Endothelial cell (in vitro differentiated cells): ENCODE measurements at places on chromosomes 1 and 21.
A peak's percentile ranks its signal among the peaks of the same experiment; 100 is the strongest.

- peaks cover 1% of the 10 kb centered on the region for H3K27me3 ChIP-seq
- DNase-seq: no peak
- no peaks in the 10 kb centered on the region for H3K36me3 ChIP-seq
- no peak overlapping the region for H3K4me3 ChIP-seq
- peaks cover 2% of the 10 kb centered on the region for H3K4me1 ChIP-seq
Measured at GRCh38 chr1:56788588-56788987, 30.6 kb downstream of the FYB2 start.

DNA sequence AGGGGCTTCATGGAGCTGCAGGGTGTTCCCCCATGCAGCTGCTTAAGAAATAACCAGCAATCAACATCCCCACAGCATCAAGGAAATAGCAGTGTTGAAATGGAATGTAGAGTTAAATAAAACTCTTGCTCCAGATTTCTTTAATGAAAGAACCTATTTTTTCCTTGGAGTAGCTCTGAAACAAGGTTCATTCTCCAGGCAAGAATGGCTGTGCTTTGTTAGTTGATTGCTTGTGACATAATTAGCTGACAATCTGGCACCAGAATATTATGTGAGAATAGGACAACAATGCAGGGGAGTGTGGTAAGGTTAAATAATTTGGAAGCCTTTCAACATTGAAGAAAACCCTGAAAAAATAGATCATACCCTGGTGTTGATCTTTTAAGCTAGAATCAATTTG lies 254.2 kb upstream of the RRP15 start:
- no peak overlapping the region for H3K27ac ChIP-seq
- H3K4me3 ChIP-seq: no peak overlapping the region
- H3K4me1 ChIP-seq: no peaks in the 10 kb centered on the region
- no peaks in the 10 kb centered on the region for H3K27me3 ChIP-seq

- H3K36me3 ChIP-seq: no peaks in the 10 kb centered on the region
- H3K27me3 ChIP-seq: no peaks in the 10 kb centered on the region
- DNase-seq: no peak
Measured at GRCh38 chr1:110341872-110342331, 2.7 kb downstream of the RBM15 start.

GRCh38 chr21:32548978-32549377 lies 36.3 kb downstream of the TCP10L start:
- no peaks in the 10 kb centered on the region for H3K27me3 ChIP-seq
- no peak for DNase-seq
- no peaks in the 10 kb centered on the region for H3K4me1 ChIP-seq

DNA sequence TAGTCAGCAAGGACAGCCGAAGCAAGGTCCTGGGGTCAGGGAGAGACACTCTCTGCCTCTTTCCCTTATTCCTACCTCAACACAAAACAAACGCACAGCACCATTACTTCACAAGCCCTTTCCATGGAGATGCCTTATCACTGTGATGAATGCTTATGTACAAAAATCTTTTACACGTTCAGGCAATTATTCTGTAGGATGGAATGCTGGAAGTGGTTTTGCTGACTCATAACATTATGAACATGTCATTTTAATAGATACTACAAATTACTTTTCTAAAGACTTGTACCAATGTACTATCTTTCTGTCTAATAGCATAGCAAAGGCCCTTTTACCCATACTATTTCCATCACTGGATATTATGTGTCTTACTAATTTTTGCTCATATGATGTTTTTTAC lies 98.4 kb downstream of the TTLL7 start:
- H3K27ac ChIP-seq: no peak overlapping the region
- no peaks in the 10 kb centered on the region for H3K27me3 ChIP-seq
- H3K36me3 ChIP-seq: no peaks in the 10 kb centered on the region
- H3K4me3 ChIP-seq: no peak overlapping the region

GRCh38 chr1:5973771-5974170 lies 18.5 kb downstream of the NPHP4 start:
- peaks cover 16% of the 10 kb centered on the region for H3K36me3 ChIP-seq
- no peak overlapping the region for H3K4me3 ChIP-seq
- H3K27ac ChIP-seq: no peak overlapping the region

DNA sequence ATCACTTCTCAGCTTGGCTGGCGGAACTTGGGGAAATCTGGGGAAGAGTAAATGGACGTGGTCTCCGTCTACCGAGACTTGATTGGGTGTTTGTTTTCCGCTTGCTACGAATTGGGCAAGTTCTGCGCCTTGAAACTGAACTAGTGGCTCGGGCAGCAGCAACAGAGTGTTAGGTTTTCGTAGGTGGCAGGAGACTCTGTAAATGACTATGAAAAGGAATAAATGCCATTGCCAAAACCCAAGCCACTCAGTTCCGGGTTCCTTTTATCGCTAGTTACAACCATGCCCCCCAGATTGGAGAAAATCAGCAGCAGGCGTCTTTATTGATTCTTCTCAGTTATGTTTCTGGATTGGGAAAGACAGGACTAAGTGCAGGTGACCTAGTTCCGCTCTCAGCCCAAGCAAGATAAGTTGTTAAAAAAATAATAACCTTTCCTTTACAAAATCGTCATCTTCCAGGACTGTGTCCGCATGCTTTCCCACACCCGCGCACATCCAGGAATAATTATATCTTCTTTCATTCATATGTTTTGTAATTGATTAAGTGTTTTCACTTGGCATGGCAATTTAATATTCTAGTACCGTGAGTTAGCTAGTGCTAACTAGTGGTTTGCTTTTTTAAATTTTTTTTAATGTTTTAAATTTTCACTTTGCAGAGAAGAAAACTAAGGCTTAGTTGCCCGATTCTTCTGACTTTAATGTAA lies 3.4 kb downstream of the LHX9 start:
- no peak overlapping the region for H3K27ac ChIP-seq
- DNase-seq: no peak
- peaks cover 36% of the 10 kb centered on the region for H3K27me3 ChIP-seq
- H3K36me3 ChIP-seq: peaks cover 4% of the 10 kb centered on the region
- peak overlapping the region; percentile 63 for H3K4me3 ChIP-seq
- peaks cover 44% of the 10 kb centered on the region for H3K4me1 ChIP-seq

DNA sequence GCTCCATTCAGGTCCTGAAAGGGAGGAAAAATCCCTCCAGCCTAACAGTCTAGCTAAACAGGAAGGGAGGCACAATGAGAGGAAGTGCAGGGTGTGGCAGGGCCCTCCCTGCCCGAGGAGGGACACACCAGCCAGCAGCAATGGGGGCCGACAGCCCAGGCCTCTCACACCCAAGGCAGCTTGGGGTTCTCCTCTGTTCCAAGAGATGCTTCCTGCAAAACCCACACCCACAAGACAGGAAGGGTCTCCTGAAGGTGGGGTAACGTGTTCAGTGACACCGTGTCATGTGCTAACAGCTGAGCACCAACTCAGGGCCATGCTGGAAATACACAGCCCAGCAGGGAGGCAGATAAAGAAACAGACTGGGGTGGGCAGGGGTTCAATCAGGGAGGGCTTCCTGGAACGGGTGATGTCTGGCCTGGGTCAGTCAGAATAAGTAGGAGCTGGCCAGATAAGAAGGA lies 10.2 kb downstream of the ECE1 start:
- peak overlapping the region; percentile 100 for H3K27ac ChIP-seq
- peaks cover 5% of the 10 kb centered on the region for H3K36me3 ChIP-seq
- peak overlapping the region; percentile 74 for H3K4me3 ChIP-seq

GRCh38 chr21:41431788-41432548 lies 5.9 kb downstream of the MX1 start:
- no peak overlapping the region for H3K4me3 ChIP-seq
- H3K27me3 ChIP-seq: peaks cover 8% of the 10 kb centered on the region
- no peaks in the 10 kb centered on the region for H3K4me1 ChIP-seq
- DNase-seq: no peak

DNA sequence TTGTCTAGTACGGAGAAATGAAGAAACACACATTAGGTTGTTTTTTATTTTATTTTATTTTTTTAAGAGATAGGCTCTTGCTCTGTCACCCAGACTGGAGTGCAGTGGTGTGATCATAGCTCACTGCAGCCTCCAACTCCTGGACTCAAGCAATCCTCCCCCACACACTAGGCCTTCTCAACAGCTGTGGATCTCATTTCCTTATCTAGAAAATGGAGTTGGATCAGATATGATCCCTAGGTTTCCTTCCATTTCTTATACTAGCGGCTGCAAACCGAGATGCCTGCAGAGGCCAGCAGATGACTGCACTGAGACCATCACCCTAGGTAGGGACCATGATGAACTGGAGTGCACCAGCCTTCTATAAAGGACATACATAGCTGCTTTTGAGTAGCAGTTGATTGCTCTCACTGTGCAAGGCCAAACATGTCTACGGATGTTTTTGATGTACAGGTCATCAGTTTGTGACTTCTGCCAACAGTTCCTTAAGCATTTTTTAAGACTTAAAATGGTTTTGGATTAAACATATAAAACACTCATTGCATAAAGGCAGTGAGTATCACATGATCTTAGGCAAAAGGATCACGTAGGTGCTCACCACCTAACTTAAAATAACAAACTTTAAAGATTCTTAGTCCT lies 11.4 kb upstream of the KLHL12 start:
- DNase-seq: no peak
- no peaks in the 10 kb centered on the region for H3K27me3 ChIP-seq
- no peak overlapping the region for H3K4me3 ChIP-seq
- H3K27ac ChIP-seq: no peak overlapping the region
- no peaks in the 10 kb centered on the region for H3K4me1 ChIP-seq
- H3K36me3 ChIP-seq: peaks cover 18% of the 10 kb centered on the region

DNA sequence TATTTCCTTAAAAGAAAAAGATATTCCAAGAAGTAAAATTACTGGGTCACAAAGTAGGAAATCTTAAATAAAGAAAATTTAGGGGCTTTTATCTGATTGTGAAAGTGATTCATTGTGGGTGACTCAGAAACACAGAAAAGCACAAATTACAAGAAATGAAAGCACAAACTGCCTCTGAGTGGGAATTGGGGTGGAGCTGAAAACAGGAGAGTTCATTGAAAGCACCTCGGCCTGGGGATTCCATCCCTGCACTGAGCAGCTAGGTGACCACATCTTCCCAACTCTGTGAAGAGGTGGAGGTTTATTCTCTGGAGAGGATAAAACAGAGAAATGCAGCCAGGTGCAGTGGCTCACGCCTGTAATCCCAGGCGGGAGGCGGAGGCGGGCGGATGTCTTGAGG lies 7.4 kb downstream of the GJA4 start:
- no peak overlapping the region for H3K4me3 ChIP-seq
- H3K27me3 ChIP-seq: peaks cover 8% of the 10 kb centered on the region
- H3K4me1 ChIP-seq: peaks cover 36% of the 10 kb centered on the region

DNA sequence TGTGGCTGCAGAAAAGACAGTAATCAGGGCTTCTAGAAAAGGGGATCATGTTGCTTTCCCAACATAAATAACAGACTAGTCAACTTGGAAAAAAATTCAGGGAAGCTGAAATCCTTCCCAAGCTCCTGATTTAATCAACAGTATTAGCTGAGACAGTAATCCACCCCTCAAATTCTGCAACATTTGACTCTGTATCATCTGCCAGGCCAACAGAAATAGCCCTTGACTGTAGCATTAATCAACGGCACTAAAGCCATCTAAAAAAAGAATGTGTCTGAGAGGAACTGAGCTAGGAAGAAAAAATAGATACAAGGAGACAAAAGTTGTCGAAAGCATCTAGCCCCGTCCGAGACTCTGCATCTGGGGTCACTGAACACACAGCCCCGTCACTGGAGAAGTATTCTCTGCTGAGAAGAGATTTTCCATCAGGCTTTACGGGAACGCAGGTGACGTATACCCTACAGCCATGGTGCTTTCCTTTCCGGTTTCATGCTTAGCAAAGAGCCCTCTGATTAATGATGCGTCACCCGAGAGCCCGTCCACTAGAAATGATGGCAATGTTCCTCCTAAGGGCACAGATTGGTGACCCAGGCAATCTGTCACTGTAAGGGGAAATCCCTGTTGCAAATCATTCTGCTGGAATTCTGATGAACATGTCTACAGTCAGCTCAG lies 42.1 kb upstream of the TP53BP2 start:
- H3K27ac ChIP-seq: no peak overlapping the region
- H3K36me3 ChIP-seq: no peaks in the 10 kb centered on the region
- H3K4me1 ChIP-seq: no peaks in the 10 kb centered on the region
- no peak for DNase-seq
- H3K4me3 ChIP-seq: no peak overlapping the region
- no peaks in the 10 kb centered on the region for H3K27me3 ChIP-seq

- H3K4me1 ChIP-seq: peaks cover 14% of the 10 kb centered on the region
- H3K27ac ChIP-seq: no peak overlapping the region
- no peak for DNase-seq
- H3K36me3 ChIP-seq: no peaks in the 10 kb centered on the region
- no peak overlapping the region for H3K4me3 ChIP-seq
Measured at GRCh38 chr1:103337779-103338178, 187.7 kb upstream of the RNPC3 start.

DNA sequence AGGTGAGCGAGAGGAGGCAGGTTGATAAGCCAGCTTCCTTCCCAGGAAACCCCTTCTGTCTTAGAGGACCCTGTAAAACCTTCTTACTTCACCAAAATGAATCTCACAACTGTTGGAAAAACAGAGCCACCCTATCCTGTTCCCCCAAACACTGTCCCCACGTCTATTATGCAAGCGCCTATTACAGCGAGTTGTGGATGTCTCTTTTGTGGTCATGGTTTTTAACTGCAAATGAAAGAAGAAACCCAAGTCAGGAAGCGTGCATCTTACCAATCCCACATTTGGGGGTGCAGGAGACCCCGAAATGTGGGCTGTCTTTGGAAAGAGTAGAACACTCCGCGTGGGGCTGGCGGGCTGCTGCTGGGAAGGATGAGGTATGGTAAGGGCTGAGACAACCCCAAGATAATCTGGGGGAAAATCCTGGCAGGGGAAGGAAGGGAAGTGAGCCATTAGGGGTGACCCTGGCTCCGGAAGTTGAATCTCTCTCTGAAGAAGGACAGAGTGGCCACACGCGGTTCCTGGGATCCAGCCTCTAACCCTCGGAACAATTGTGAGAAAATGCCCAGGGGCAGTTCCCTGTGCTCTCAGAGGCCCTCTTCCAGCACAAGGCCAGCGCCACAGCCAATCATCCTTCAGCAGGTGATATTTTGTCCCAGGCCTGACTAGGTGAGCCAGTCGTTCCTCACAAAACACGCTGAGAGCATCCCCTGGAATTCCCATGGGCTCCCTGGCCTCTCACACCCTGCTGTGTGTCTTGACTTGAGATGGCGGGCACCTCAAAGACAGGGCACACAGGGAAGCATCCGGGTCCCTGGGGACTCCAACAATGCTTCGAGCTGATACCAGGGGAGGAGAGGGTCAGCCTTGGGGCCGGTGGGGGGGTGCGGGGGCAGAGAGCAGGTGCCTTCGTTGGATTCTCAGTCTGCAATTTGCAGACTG lies 168.5 kb upstream of the IRF2BP2 start:
- no peak overlapping the region for H3K4me3 ChIP-seq
- H3K4me1 ChIP-seq: no peaks in the 10 kb centered on the region
- no peaks in the 10 kb centered on the region for H3K36me3 ChIP-seq
- no peak for DNase-seq
- no peak overlapping the region for H3K27ac ChIP-seq
- no peaks in the 10 kb centered on the region for H3K27me3 ChIP-seq
